Amygdala (tissue), 56 donors: ENCODE measurements at places on chromosomes 1 and 21.

GRCh38 chr1:43074244-43074643 is 97.8 kb downstream of the EBNA1BP2 start:
- no peak for DNase-seq

GRCh38 chr1:168520052-168520751 is 23.6 kb downstream of the XCL2 start:
- DNase-seq = no peak

DNA sequence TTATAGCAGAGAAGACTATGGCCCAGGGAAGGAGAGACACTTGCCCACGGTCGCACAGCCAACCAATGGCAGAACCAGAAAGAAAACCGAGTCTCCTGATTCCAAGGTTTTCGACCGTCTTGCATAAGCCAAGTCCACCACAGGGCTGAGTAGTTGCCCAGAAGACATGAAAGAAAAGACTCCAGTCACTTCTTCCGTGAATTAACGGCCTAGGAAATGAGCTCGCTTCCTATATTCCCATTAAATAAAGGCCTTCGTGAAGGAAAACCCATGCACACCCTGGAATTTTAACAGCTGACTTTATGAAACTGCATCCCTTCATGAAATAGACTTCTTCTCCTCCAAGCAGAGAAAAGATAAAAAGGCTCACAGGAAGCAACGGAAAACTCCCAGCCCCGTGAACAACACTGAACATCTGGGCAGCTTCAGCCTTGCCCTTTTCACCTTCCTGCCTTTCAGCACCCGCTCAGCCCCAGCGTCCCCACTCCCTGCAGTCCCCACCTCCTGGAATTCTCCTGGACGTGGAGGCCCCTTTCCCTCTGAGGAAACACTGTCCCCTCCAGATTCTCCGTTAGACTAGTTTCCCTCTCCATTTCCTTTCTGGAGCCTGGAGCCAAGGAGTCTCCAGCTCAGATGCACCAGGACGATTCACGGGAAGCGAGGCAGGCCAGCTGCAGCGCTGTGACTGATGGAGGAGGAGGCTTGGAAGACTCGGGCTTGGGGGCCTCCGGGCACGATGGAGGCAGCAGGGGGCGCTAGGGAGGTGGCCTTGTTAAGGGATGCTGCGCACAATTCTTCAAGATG is 2.7 kb upstream of the MYOC start:
- DNase-seq = no peak

DNA sequence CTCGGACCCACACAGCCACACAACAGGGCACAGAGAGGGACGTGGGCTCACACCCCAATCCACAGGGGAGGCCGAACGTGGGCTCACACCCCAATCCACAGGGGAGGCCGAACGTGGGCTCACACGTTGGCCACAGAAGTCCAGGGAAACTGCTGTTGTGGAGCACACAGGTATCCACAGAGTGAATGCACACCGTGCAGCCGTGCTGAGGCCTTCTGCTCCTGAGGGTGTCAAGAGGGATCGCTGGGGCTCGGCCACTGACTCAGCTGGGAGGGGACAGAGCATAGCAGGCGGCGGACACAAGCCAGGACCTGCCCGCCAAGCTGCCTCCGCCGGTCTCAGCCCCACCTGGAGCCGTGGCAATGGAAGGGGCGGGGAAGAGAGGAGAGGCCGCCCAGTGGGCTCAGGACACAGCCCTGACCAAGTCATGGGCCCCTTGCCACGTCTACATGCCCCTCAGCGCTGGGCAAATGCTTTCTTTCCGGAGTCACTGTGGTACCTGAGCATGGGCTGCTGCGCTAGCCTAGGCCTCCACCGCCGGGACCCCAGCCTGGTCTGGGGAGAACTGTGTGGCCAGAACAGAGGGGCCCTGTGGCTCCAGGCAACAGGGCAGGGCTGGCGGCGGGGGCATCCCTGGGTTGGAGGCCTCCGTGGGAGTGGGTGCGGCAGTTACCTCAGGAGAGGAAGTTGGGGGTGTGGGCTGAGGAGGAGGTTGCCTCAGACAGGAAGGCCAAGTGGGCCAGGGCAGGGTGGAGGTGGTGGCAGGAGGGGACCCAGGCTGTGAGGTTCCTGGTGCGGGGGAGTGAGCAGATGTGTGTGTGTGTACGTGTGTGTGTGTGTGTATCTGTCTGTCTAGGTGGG is 1.2 kb downstream of the SYTL1 start:
- no peak for DNase-seq

DNA sequence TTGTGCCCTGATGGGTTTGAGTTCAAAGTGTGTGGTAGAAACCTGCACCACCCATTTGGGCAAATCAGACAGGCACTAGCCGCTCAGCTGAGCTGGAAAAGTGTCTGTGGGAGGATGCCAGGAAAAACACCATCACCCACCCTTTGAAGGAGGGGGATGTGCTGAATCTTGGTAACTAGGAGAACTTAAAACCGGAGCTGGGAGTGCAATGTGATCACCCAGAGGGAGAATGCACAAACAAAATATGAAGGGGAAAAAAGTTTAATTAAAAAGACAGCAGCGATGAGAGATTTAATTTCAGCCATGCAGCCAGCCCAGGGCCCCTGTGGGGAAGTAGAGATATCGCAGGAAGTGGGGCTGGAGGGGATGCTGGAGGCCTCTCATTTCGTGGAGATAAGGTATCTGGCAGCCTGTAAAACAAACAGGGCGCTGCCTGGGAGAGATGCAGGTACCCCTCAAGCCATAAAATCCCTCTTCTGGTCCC is 86.8 kb upstream of the BCAR3 start:
- DNase-seq = no peak

DNA sequence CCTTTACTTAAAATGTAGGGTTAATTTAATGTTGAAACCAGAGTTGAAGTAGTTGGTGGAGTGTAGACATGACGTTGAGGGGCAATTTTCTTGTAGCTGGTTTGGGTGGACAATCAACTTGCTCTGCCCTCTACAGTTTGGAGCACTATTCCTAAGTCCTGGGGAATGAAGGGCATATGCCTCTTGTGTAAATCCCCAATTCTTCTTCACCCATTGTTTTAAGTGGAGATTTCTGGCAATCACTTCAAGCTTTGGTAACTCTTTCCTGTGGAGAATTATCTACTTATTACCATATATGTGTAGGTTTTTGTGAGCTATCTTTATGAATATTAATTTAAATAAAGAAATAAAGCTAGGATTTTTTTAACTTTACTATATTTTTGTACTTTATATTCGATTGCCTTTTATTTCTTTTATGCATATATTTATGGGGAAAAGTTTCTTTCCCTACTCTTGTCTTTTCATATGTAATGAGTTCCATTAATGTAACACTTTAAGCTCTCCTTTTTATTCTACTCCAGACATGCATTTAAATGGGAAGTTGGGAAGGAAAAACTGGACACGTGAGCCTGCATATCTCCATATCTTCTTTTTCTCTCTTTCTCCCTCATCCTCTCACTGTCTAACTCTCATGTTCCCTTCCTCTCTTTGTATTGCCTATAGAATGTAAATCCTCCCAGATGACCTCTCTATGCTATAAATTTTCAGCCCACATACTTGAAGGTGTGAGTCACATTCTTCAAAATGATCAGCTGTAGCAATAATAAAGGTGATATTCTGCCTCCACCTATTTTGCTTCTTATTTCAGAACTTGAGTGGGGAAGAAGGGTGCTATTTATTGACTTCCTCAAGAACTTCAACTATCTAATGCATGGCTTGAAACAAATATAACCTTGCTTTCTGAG is 276.7 kb downstream of the PTPRC start:
- no peak for DNase-seq
